ENCODE measurements at places on chromosomes 11 and 22.
A peak's percentile ranks its signal among the peaks of the same experiment; 100 is the strongest.

- no peak for DNase-seq
These were observed 596.0 kb downstream of the INSC start for GRCh38 chr11:15710580-15711275.

DNA sequence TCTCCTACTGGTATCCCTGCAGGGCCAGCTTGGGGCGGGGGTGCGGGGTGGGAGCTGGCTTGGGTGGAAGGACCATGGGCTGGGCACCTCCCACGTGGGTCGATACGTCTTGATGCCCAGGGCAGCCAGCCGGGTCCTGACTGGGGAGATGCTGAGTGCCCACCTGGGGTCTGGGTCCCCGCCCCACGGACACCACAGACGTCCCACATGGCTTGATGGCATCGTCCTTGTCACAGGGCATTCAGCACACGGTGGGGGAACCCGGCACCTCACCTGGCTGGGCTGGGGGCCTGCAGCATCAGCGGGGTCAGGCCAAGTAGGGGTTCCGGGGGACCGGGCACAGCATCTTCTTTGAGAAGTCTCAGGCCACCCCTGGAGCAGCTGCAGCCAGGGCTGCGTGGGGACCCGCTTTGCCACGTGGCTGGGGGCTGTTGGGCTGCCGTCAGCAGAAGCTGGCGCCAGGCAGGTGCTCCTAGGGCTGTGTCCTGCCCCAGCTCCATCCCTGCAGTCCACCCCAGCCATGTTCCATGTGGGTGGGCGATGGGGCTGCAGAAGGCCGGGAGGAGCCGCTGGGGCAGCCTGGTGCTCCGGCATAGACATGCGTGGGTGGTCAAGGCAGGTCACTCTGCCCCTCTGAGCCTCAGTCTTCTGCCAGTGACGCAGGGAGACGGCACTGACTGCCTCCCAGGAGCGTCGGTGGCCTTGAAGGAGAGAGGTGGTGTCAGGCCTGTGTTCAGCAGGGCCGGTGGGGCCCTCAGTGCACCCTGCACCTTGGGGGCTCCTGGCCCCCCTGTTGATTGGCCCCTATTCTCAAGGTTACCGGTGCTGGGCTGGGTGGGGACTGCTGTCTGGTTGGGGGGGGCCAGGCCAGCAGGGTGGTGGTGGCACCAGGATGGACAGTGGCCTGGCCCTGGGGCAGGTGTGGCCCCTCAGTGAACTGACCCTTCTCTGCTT lies 8.4 kb downstream of the SELENOO start:
- no peak for DNase-seq

GRCh38 chr11:12885717-12886239 lies 123.3 kb upstream of the RASSF10 start:
- DNase-seq: no peak

DNA sequence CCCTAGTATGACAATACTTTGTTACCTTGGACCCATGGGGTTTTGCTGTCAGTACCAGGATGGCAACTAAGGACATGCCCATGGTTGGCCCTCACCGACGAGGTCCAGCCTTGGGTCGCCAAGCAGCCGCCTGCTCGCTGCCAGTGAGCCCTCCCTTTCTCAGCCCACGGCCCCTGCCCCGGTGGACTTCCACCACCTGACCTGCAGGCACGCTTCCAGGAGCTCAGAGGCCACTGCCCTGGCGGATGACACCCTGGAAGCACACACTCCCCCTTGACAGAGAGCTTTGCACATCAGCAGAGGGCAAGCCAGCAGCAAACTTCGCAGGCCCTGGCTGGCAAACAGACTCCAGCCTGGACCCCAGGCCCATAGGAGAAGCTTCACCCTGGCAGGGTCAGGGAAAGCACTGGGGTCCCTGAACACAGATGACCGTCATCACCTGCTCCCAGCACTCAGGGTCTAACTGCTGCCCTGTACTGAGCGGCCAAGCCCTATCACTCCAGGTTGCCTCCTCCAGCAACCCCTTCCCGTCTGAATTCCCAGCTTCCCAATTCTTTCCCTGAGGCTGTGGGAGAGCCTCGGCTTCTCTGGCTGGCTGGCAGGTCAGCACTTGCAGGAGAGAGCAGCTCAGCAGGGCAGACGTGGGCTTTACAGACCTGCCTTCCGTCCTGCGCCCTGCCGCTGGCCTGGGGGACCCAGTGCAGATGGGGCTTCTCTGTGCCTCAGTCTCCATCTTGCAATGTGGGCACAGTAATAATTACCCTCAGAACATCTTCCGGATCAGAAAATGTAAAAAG lies 2.7 kb upstream of the PPARA start:
- DNase-seq: no peak

DNA sequence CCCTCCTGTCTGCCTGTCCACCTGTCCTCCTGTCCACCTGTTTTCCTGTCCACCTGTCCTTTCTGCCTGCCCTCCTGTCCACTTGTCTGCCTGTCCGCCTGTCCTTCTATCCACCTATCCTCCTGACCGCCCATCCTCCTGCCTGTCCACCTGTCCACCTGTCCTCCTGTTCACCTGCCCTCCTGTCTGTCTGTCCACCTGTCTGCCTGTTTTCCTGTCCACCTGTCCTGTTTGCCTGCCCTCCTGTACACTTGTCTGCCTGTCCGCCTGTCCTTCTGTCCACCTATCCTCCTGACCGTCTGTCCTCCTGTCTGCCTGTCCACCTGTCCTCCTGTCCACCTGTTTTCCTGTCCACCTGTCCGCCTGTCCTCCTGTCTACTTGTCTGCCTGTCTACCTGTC lies 682.8 kb downstream of the TBC1D22A start:
- DNase-seq: no peak

DNA sequence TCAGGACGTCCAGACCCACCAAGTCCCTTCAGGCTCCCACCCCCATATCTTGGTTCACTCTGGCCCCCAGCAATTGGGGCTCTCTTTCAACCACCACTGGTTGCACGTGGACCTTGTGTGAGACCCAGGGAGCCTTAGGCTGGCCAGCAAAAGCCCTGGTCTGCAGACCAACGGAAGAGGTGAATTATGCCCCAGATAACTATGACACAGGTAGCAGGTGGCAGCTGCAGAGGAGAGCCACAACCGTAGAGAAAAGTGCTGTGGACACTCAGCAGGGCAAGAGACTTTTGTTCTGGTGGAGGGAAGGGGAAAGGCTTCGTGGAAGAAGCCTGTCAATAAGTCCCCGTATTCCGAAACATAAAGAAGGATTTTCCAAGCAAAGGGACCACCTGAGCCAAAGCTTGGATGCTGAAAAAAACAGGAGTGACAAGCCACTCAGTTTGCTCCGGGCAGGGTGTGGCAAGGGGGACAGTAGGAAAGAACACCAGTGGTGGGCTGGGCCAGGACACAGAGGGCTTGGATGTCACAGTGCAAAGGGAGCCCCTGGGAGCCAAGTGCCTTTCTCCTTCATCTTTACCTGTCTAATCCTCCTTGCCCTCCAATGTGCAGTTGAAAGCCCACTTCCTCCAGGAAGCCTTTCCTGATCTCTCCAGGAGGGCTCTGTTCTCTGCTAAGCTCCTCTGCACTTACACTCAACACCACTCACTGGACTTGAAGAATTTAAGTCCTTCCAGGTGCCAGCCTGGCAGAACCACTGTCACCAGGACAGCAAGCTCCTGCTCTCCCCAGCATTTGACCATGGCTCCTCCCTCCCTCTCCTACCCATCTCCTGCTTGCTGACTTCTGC lies 264.7 kb downstream of the BUD13 start:
- no peak for DNase-seq

DNA sequence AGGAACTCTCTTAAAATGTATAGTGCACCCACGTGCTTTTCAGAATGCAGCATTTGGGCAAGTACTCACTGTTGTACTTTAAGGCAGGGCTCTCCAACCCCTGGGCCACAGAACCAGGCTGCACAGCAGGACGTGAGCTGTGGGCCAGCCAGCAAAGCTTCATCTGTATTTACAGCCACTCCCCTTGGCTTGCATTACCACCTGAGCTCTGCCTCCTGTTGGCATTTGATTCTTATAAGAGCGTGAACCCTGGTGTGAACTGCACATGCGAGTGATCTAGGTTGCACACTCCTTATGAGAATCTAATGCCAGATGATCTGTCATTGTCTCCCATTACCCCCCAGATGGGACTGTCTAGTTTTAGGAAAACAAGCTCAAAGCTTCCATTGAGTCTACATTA lies 3.0 kb downstream of the C11orf58 start:
- no peak for DNase-seq

GRCh38 chr11:68349461-68350249 lies 37.3 kb downstream of the LRP5 start:
- DNase-seq: no peak

GRCh38 chr22:23106906-23107367 lies 34.9 kb downstream of the RSPH14 start:
- no peak for DNase-seq

GRCh38 chr11:15738931-15739330 lies 617.4 kb downstream of the SOX6 start:
- no peak for DNase-seq

DNA sequence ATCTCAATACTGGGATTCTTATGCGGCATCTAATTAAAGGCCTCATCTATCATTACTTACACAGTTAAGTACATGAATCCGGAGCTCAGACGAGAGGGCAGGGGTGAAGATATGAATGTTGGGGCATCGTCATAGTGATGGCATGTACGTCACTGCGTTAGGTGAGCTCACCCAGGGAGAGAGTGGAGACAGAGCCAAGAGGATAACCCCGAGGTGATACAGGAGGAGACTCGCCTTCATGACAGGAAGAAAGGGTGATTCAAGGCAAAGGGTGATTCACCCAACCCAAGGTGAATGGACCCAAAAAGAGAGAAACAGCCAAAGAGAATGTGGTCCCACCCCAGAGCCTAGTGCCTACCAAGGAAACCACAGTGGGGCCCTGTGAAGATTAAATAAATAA lies 132.9 kb upstream of the BLID start:
- no peak for DNase-seq

DNA sequence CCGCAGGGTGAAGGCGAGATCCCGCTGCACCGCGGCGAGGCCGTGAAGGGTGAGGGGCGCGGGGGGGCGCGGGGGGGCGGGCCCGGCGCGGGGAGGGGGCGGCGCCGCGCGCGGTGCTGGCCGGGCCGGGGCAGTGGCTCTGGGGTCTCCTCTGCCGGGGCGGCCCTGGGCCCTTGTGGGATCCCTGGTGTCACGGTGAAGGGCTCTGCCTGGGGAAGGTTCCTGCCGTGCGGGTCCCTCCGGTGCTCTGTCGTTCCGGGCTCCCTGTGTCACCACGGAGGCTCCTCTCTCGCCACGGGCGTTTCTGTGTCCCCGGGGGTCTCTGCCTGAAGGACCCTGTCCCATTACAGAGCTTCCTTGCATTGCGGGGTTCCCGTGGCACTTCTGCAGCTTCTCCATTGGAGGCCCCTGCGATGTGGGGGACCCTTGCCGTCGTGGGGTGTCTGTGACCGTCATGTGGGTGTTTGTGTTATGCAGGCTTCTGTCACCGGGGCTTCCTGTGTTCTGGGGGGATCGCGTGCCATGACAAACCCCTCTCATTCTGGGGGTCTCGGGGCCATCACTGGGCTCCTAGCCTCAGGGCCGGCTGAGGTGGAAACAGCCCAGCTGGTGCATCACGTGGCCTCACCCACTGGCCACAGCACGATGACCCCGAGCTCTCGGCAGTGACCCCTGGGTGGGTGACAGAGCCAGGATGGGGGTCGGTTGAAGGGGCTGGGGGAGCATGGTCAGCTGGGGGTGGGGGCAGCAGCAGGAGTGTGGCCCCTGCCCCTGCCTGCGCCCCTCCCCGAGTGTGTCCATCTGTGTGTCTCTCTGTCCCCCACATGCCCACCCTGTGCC lies 25.3 kb downstream of the SHANK3 start:
- DNase-seq: peak; percentile 13

GRCh38 chr11:32809313-32809712 lies 14.9 kb upstream of the CCDC73 start:
- DNase-seq: peak; percentile 80

DNA sequence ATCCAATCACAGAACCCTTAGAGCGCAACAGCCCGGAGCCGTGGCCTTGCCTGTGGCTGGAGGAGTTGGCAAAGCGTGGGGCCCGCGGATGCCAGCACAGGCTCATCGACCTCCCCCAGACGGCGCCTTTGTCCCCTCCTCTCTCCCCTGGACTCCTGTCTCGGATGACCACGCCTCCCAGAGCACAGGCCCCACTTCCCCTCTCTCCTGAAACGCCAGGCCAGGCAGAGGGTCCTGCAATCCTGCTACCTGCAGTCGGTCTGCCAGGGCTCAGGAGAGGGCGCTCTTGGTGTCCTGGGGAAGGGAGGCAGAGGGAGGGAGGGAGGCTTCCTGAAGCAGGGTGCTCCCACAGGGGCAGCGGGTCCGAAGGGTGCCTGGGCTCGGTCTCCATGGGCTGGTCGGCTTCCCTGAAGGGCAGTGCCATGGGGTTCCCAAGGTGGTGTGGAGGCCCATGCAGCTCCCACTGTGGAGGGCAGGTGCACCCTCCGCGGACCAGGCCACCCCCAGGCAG lies 16.6 kb upstream of the TTLL12 start:
- DNase-seq: peak; percentile 81

DNA sequence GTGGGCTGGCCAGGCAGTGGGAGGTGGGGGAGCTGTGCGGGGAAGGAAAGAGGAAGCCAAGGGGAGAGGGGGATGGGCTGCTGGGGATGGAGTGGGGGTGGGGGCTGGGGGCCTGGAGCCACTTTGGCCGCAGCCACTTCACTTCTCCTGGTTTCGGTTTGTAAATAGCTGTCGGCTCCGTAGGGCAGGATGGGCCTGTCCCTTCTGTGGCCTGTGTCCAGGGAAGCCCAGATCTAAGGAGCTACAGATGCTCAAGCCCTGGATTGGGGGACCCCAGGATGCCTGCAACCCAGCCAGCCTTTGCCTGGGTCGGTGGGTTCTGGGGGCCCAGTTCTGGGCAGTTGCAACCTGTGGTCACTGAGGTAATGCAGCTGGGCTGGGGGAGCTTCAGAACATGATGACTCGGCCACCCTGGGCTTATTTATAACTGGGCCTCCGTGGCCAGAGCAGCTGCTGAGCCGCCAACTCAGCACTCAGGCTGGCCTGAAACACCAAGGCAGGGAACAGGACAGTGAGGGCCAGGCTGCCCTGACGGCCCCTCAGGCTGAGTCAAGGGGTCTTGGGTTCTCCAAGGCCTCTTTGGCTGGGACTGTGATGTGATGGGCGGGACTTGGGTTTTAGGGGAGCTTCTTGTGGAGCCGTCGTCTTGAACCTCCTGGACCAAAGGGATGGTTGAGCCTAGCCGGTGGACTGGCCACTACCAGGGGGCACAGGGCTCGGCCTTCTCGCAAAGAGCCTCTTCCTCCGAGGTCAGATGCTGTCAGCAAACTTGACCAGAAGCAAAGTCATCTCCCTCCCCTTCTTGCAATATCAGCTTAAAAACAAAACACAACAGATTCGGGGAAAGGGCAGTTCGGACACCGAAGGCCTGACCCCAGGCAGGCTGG lies 15.0 kb upstream of the SLC39A13 start:
- no peak for DNase-seq

GRCh38 chr22:48077699-48078098 lies 1315.2 kb downstream of the TBC1D22A start:
- no peak for DNase-seq

GRCh38 chr11:1784761-1785650 lies 21.3 kb upstream of the CTSD start:
- no peak for DNase-seq

GRCh38 chr22:43819931-43820640 lies 8.0 kb upstream of the EFCAB6 start:
- no peak for DNase-seq
